ENCODE measurements at places on chromosomes 5 and 9. TPM values are rescaled to one million over a fixed set of nuclear protein-coding genes. Genes with fewer than 3 reads are reported as not detected.

GRCh38 chr5:66367814-66368541, 223.9 kb downstream of the SREK1 start:
- DNase-seq, result no peak

GRCh38 chr5:159902444-159903121, 13.7 kb upstream of the ADRA1B start:
- no peak for DNase-seq

DNA sequence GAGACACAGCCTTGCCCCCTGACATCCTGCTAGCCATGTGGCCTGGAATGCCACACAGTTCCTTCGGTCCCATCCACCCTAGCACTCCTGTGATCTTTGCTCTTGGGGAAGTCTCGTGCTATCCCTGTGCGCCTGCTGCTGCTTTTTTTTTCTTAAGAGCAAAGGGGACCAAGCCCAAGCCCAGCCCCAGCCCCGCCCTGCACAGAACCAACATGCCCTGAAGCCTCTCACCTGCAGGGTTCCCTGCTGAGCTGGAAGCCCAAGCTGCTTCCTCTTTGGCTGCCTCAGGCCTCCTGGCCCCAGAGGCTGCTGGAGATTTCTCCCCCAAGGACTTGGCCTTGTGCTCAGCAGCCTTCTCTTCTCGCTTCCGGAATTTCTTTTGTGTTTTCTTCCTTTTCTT, 1.8 kb downstream of the SURF6 start:
- no peak for DNase-seq

The C1QTNF2 gene
- 2.3 TPM for total RNA-seq

- no peak for DNase-seq
Measured at GRCh38 chr5:178323961-178324360, 91.4 kb upstream of the PHYKPL start.

GRCh38 chr9:128919402-128920089, 1.2 kb upstream of the PHYHD1 start:
- DNase-seq, result no peak

- no peak for DNase-seq
Measured at GRCh38 chr9:132209228-132209627, 47.4 kb downstream of the NTNG2 start.

The SCGB3A2 gene
- not detected for total RNA-seq

The CEP120 gene
- total RNA-seq, result 34.8 TPM

The SOHLH1 gene
- total RNA-seq, result not detected

The SYK gene
- 1.5 TPM for total RNA-seq

- no peak for DNase-seq
Measured at GRCh38 chr9:128056887-128057723, 10.0 kb downstream of the NAIF1 start.

- peak; percentile 34 for DNase-seq
Measured at GRCh38 chr9:17116400-17116837, 18.4 kb upstream of the CNTLN start.

The CCDC183 gene
- 1.7 TPM for total RNA-seq

DNA sequence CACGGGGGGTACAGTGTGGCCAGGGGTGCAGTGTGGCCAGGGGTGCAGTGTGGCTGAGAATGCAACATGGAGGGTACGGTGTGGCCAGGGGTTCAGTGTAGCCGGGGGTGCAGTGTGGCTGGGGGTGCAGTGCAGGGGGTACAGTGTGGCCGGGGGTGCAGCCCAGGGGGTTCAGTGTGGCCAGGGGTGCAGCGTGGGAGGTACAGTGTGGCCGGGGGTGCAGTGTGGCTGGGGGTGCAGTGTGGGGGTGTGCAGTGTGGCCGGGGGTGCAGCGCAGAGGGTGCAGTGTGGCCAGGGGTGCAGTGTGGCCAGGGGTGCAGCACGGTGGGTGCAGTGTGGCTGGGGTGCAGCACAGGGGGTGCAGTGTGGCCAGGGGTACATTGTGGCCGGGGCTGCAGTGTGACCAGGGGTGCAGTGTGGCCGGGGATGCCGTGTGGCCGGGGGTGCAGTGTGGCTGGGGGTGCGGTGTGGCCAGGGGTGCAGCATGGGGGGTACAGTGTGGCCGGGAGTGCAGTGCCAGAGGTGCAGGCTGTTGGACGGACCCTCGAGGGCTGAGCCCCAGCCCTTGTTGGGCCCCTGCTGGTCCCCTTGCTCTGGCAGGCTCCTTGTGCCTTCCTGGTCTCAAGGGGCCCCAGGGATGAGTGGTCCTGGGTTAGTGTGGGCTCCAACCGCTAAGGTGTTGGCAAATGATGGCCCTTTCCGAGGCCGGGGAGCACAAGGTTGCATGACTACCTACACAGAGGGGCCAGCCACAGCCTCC, 17.9 kb downstream of the TPPP start:
- DNase-seq, result no peak

The SLC6A19 gene
- 0.09 TPM for total RNA-seq

DNA sequence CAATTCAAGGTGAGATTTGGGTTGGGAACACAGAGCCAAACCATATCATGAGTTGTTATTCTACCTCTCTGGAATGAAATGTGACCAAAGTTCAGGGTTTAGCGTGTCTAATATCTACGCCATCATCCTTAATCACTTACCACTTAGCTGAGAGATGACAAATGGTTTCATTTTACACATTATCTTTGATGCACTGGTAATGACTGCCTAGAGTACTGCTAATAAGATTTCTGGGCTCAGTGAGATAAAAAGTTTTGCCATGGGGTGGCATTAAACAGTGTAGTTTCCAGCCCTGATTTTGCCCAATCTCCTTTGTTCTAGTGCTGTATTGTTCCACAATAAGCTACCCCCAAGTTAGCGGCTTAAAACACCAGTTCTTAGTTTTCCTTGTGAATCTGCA, 367.2 kb downstream of the MLLT3 start:
- DNase-seq, result no peak

- DNase-seq, result no peak
Measured at GRCh38 chr5:159510282-159510681, 180.0 kb upstream of the IL12B start.

The ADAMTSL2 gene
- total RNA-seq, result 1.8 TPM

The CXCL14 gene
- 0.73 TPM for total RNA-seq

GRCh38 chr9:90517103-90517502, 125.5 kb downstream of the DIRAS2 start:
- DNase-seq, result no peak

GRCh38 chr5:56481428-56482357, 248.6 kb upstream of the ANKRD55 start:
- DNase-seq, result peak; percentile 56

The CDC37L1 gene
- 20.1 TPM for total RNA-seq

DNA sequence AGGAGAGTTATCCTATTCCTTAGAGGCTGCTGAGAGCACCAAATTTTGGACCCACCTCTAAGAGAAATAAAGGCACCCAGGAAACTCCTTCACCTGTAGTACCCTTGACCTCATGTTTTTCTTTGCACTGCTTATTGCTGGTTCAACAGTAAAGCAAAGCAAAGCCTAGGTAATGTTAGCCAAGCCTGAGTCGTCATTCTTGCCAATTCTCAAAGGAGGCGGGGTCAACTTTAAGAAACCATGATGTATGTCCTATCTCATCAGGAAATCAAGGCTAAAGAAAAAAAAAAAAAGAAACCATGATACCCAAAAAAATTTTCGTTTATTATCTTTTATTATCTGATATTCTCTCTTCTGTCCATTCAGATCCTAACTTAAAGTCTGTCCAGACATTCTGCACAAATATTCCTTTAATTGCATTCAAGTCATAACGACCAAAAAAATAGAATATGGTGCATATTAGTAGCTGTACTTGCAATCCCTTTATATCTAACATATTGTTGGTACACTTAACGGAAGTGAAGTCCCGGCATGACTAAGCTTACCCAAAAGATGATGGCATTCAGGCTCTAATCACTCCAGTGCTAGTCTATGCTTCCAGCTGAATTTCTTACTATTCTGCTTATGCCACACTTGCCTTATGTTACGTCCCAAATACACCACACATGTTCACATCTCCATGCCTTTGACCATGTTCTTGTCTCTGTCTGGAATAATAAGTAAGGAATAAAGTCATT, 1.8 kb downstream of the AUH start:
- DNase-seq, result no peak

The NUTM2F gene
- total RNA-seq, result not detected

DNA sequence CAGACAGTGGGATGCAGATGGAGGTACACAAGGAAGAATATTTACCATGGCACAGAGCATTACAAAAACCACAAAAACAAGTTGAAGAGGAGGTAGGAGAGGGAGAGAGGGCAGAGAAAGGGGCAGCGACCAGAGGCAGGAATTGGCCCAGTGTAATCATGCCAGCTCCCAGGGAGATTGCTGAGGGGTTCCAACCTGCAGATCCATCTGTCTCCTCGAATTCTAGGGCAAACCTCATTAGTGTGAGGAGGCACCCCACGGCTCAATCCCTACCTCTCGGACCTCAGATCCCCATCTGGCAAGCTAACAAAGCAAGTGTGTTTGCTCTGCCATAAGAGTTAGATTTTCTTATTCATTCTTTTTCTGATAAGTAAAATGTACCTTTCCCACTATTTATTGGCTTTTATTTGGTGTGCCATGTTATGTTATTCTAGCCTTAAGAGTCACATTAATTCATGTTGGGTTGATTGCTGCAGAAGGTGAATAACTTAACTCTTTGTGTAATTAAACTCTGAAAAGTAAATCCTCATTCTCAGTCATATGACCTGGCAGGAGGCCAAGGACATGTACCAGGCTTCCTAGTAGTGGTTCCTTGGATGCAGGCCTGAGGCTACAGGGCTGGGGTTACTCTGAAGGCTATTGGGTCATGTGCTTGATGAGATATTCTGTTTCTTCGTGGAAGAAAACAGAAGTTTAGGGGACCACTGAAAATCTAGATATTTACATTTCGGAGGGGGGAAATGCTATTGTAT, 315.2 kb upstream of the ATP10B start:
- DNase-seq, result peak; percentile 84

DNA sequence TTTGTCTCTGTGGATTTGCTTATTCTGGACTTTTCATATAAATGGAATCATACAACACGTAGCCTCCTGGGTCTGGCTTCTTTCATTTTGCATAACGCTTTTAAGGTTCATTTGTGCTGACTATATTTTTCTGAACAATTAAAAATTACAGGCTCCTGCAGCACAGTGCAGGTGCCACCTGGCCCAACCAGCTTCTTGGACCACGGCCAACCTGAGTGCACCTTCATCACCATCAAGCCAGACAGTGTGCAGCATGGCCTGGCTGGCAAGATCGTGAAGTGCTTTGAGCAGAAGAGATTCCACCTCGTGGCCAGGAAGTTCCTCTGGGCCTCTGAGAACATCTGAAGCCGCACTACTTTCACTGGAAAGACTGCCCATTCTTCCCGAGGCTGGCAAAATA, 53.5 kb upstream of the COL15A1 start:
- peak; percentile 57 for DNase-seq

The PIP5KL1 gene
- 3.5 TPM for total RNA-seq

The NKD2 gene
- total RNA-seq, result 8.0 TPM

GRCh38 chr5:1400211-1400855, 44.9 kb downstream of the SLC6A3 start:
- no peak for DNase-seq

DNA sequence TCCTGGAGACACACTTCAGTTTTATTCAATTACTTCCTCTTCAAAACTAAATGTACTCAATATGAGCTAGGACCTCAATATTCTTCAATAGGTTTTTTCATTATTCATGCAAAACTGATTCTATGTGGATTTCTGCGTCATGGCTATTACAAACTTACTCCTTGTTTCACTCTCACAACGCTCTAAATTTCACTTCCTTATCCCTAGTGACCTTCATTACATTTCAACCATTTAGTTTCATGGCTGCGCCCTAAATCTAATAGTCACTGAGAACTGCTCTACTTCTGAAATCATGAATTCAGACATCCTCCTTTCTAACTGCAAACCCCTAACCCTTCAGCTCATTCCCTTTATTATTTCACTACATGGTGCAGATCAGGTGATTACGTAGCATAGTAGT, 93.9 kb downstream of the SLC25A46 start:
- DNase-seq, result no peak

DNA sequence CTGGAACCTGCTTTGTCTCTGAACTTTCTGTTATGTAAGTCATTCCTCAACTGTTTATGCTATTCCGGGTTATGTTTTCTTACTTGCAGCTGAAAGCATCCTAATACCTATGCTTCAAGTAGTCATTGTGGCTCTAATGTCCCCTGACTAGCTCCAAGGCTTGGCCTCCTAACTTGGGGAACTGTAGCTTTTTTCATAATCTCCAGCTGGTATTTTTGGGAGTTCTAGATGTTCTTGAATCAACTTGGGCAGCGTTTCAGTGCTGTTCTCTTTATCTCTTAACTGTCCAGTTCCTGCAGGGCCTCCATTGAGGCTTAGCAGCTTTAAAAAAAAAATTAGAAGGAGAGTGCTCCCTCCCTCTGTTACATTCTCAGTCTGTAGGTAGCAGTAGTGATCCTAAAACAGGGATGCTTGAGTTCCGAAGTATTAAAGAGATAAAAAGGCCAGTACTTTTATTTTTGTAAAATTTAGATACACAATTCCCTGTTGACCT, 100.0 kb upstream of the ACTBL2 start:
- DNase-seq, result no peak

The GRIN3A gene
- total RNA-seq, result 5.8 TPM

- peak; percentile 44 for DNase-seq
Measured at GRCh38 chr5:59799668-59800346, 93.7 kb downstream of the PDE4D start.

The EDIL3 gene
- total RNA-seq, result 72.4 TPM

GRCh38 chr5:18553269-18553668, 919.0 kb downstream of the TAF11L14 start:
- no peak for DNase-seq

DNA sequence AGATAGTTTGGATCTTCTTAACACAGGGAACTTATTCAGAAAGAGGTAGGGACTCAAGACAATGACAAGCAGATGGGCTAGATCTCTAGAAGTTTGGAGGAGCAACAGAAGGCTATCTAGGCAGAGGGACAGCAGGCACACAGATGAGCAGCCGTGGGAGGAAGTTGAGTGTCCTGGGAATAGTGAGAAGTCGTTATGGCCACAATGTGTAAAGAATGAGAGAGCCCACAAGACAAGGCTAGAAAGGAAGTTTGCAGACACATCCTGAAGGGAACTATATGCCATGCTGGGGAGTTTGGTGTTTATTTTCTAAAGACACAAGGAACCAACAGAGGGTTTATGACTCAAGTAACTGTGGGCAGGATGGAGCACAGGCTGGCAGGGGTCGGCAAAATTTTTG, 160.6 kb downstream of the PALM2AKAP2 start:
- DNase-seq, result no peak

DNA sequence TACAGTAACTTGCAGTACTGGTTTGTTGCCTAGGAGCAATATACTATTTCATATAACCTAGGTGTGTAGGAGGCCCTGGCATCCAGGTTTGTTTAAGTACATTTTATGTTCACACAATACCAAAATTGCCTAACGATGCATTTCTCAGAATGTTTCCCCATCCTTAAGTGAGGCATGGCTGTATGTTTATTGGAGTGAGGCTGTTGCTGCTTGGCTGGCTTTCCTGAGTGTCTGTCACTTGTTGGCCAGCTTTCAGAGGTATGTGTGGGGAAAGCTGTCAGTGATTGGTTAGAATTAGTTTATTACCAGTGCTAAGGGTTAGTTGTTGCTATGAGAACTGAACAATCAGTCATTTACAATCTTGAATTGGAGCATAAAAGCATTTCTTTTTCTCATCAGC, 154.1 kb upstream of the CDH12 start:
- DNase-seq, result no peak

All from cerebellum (tissue), 4 donors.